ENCODE measurements at places on chromosomes 1 and 21. TPM values are rescaled to one million over a fixed set of nuclear protein-coding genes. Genes with fewer than 3 reads are reported as not detected.

RHOU gene
- total RNA-seq = 3.5 TPM

ST6GALNAC3 gene
- 0.49 TPM for total RNA-seq

PLA2G2A gene
- not detected for total RNA-seq

GCSAML gene
- total RNA-seq = not detected

FMOD gene
- total RNA-seq = 0.25 TPM

SYTL1 gene
- total RNA-seq = 20.2 TPM

SIK1 gene
- 7.2 TPM for total RNA-seq

LRRC71 gene
- total RNA-seq = not detected

JAM2 gene
- total RNA-seq = 0.13 TPM
